ENCODE measurements at places on chromosomes 16 and 17.
A peak's percentile ranks its signal among the peaks of the same experiment; 100 is the strongest.

- DNase-seq: no peak
These were observed 1.4 kb downstream of the GIT1 start for GRCh38 chr17:29588017-29588561.

DNA sequence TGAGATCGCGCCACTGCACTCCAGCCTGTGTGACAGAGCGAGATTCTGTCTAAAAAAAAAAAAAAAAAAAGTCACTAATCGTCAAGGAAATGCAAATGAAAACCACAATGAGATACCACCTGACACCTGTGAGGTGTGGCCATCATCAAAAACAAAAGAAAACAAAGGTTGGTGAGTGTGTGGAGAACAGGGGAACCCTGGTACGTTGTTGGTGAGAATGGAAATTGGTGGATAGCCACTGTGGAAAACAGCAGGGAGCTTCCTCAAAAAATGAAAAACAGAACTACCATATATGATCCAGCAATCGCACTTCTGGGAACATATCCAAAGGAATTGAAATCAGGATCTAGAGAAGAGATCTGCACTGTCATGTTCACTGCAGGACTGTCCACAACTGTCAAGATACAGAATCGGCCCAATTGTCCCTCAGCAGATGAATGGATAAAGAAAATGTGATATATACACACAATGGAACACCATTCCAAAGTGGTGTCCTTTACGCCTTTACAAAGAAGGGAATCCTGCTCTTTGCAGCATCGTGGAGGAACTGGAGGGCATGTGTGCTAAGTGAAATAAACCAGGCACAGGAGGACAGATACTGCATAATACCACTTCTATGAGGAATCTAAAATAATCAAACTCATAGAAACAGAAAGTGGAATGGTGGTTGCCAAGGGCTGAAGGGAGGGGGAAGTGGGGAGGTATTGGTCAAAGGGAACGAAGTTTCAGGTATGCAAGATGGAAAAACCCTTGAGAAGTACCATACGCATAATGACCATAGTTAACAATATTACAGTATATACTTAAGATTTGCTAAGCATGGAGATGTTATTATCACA lies 63.5 kb upstream of the PLCG2 start:
- DNase-seq: no peak

DNA sequence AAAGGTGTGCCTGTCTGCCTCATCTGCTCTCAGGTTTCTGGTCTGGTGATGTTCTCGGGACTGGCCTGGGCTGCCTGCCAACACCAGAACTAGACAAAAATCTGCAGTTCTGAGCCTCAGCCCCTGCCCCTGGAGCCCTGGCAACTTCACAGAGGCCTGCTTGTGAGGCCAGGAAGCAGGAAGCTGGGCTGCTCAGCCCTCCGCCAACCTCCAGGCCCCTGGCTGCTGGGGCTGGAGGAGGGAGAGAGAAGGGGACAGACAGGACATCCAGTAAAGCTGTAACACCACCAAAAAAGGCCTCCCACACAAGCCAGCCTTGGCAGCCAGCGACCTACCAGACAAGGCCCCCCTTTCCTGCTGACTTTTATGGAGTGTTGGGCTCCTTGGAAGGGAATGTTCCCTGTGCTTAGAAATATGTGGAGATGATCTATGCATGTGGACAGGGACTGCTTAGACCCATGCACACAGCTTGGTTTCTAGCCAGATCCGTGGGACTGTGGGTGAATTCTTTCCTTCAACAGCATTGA lies 157.6 kb downstream of the XYLT1 start:
- no peak for DNase-seq

DNA sequence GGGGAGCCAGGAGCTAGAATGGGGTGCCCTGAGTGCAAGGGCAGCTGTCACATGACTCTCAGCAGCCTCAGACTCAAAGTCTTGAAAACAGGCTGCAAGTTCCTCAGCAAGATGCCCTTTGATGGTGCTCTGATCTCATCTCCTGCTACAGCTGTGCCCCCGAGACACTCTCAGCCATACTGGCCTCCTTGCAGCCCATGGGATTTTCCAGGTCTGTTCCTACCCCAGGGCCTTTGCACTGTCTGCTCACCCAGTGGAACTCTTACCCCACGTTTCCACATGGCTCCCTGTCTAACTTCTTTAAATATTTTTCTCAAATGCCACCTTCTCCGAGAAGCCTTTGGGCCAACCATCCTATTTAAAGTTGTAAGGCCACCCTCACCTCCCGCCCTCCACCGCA lies 146.9 kb downstream of the C16orf95 start:
- no peak for DNase-seq

DNA sequence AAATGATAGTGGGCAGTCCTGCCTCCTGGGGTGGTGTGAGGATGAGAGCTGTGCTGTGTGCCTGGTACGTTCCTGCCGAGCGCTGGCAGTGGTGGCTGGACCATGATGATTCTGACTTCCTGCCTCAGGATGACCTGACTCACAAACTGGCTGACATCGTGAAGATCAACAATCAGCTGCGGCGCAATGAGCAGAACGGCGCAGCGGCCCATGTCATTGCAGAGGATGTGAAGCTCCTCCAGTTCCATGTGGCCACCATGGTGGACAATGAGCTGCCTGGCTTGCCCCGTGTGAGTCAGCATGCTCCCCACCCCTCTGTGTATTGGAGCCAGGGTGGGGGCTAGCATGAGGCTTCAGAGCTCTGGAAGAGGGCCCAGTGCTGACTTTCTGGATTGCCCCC lies 13.1 kb downstream of the POLR2A start:
- DNase-seq: no peak

DNA sequence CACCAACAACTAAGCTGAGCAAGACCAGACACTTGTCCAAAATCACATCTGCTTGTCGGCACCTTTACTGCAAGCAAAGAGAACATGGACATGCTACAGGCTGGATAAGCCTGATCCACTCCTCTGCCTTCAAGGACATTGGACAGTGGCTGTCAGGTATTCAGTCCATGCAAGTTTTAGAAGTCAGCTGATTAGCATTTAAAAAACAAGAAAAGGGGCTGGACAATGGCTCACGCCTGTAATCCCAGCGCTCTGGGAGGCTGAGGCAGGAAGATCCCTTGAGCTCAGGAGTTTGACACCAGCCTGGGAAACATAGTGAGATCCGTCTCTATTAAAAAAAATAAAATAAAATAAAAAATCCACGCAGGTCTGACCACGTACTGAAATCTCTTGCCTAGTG lies 20.3 kb downstream of the PARN start:
- DNase-seq: no peak

DNA sequence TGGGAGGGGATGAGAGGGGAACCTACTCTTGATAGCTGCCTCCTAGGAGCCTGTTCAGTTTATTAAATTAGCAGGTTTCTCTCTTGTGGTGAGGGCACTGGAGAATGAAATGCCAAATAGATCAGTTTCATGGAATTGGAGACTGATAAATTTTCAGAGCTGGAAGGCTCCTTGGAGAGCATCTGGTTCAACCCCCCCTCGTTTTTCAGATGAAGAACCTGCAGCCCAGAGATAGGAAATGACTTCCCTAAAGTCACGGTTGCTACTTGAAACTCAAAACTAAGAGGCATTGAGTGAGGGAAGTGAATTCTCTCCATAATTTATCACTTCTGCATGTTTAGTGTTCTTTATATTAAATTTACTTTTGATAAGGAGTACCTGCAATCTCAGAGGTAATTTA lies 366.0 kb upstream of the CCL2 start:
- no peak for DNase-seq

DNA sequence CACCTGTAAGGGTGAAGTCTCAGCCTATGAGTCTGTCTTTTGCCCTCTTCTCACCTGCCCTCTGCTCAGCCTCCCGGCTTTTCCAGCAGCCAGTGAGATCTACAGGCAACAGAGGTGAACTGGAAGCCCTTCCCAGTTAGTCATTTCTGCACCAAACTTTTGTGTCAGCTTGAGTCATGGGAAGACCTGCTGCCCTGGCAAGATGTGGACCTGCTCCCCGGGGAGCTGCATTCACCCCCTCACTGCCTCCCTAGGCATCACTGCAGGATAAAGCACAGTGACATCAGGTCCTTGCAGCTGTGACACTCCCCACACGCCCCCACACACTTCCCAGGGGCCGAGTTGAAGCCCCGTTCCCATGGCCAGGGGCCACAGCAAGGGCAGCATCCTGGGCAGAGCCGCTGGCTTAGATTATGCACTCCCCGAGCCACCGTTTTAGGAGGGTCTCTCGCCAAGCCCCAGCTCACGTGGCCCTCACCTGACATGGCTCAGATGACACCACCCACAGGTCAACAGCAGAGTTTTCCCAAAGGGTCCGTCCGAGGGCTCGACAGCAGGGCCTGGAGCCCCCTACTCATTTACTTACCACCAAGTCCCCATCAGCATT lies 6.5 kb upstream of the ABR start:
- DNase-seq: no peak

DNA sequence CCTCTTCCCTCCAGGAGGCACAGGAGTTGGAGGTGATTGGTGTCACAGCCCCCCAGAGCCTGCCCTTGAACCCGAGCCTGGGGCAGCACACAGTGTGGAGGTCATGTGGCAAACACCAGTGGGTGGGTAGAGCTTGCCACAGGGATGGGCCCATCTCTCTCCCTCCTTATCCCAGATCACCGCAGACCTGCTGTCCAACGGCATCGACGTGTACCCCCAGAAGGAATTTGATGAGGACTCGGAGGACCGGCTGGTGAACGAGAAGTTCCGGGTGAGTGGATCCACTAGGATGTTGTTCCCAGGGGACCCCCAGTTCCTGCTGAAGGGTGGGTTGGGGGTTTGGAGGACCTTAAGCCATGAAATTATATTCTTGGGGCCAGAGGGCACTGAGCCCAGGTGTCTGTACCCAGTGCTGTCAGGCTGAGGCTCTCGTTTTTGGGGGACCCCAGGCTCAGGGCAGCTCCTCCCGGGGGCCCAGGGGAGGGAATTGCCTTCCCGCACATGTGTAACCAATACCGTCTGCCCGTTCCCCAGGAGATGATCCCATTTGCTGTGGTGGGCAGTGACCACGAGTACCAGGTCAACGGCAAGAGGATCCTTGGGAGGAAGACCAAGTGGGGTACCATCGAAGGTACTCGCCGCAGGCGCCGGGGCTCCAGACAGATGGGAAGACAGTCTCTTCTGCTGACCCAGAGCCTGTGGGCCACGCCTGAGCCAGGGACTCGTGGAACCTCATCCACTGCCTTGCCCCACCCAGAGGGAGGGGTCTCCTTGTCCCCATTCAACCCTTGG lies 351.9 kb downstream of the SEC14L1 start:
- no peak for DNase-seq

DNA sequence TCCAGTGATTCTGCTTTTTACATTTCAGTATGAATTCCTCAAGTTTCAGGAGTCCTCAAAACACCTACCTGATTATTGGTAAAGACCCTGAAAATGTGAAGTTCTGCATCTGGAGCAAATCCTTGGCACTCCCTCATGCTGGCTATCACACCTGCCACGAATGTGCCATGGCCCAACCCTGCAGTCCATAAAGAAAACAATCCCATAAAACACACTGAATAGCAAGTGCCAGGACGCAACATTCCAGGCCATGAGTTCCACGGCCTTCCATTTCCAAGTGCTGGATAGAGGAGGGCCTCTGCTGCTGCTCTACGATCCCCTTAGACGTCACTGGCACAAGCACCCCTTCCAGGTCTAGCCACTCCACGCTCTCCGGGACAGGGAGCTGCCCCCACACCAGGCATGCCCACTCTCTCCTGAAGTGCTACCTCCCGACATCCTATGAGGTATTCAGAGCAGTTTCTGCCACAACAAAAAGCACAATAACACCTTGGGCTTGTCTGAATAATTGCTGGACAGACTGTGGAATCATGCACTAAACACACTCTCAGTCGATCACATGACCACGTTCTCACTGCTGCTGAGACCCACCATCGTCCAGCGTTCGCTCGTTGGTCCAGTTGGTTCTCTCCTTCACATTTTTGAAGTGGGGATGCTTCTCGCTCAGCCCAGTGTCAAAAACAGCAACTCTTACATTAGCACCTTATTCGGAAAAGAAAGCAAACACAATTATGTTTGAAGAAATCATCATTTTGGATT lies 23.4 kb downstream of the MBTPS1 start:
- DNase-seq: no peak

- no peak for DNase-seq
These were observed 1.2 kb downstream of the CHST5 start for GRCh38 chr16:75534560-75535205.

DNA sequence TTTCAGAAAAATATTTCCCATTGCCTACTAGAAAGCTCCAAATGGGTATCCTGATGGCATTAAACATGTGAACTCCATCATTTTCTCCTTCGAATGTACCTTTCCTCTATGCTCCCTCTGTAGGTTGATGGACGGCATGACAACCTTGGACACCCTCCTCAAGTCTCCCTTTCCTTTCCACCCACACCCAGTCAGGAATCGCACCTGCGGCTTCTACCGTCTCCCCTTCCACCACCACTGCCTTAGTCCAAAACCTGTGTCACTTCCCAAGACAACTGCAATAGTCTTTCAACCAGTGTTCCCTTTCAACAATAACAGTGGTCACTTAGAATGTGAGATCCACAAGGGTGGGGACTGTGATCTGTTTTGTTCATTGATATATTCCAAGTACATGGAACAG lies 233.1 kb upstream of the AXIN2 start:
- DNase-seq: peak; percentile 20

GRCh38 chr16:54720259-54720658 lies 210.4 kb upstream of the IRX5 start:
- DNase-seq: no peak

DNA sequence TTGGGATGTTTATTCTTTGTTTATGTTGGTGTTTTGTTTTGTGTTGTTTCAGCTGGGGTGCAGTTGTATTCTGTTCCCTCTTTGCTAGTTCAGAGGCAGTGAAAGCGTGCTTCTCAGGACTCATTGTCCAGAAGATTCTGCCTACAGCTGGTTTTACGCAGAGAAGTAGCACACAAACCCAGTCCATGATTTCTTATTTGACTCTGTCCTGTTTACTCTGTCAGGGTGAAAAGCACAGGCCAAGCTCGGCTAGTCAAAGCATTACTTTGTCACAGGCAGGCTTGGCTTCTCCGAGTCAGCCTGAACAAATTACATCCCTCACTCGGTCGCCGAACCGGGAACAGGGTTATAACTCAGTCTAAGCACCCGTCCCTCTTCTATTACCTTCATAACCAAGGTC lies 435.0 kb downstream of the MAF start:
- DNase-seq: no peak

DNA sequence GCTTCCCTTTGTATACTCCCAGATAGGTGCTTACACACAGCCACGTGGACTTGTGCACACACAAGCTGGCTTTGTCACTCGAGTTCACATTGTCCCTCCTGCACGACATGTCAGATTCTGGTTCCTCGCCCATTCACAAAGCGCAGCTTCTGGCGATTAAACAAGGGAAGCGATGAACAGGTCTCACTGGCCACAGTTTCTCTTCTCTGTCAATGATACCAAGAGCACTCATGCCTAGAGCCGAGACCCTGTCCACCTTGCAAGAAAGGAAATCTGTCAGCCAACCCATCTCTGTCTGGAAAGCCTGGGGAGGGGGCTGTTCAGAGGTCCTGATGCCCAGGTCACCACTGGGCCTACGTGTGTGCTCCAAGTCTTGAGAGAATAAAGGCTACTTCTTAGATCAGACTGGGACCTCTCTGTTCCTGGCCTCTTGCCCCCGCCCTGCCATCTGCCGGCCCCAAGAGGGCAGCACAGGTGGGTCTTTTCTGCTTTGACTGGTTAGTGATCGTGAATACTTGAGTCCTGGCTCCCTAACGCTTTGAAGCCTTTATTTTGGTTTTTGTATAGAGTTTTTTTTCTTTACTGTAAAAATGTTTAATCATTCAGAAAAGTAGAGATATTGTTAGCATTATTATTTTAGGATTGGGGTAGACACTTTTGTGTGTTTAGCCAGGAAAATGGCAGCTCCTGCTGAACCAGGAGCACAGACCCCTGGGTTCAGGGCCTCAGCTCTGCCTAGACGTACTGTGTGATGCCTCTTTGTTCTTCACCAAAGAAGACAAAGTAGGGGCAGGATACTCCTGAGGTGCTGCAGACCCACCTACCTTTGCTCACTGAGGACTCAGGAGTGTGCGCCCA lies 104.7 kb downstream of the MRM1 start:
- DNase-seq: peak; percentile 18

All from mesenchymal stem cell (in vitro differentiated cells and primary cell).